ENCODE measurements at places on chromosomes 5 and 9.
A peak's percentile ranks its signal among the peaks of the same experiment; 100 is the strongest.

DNA sequence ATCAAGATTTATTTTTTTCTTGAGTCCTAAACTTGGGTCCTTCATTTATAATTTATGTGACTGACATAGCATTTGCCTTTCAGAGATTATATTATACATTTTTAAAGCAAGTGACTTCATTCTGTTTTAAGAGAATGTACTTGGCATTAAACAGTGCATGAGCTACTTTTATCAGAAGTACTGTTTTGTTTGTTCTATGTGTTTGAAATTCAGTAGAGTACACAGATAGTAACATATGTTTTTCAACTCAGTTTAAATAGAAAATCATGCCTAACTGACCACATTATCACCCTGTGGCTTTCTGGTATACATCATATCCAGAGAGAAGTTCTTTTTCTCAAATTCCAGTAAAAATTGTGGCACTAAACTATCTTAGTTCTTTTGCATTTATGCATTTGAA lies 335.3 kb upstream of the CDH18 start:
- no peak for DNase-seq

- DNase-seq: no peak
Observed at GRCh38 chr9:42386477-42386876, 203.0 kb downstream of the SPATA31A6 start.

- DNase-seq: no peak
Observed at GRCh38 chr9:135146766-135147473, 59.5 kb downstream of the OLFM1 start.

DNA sequence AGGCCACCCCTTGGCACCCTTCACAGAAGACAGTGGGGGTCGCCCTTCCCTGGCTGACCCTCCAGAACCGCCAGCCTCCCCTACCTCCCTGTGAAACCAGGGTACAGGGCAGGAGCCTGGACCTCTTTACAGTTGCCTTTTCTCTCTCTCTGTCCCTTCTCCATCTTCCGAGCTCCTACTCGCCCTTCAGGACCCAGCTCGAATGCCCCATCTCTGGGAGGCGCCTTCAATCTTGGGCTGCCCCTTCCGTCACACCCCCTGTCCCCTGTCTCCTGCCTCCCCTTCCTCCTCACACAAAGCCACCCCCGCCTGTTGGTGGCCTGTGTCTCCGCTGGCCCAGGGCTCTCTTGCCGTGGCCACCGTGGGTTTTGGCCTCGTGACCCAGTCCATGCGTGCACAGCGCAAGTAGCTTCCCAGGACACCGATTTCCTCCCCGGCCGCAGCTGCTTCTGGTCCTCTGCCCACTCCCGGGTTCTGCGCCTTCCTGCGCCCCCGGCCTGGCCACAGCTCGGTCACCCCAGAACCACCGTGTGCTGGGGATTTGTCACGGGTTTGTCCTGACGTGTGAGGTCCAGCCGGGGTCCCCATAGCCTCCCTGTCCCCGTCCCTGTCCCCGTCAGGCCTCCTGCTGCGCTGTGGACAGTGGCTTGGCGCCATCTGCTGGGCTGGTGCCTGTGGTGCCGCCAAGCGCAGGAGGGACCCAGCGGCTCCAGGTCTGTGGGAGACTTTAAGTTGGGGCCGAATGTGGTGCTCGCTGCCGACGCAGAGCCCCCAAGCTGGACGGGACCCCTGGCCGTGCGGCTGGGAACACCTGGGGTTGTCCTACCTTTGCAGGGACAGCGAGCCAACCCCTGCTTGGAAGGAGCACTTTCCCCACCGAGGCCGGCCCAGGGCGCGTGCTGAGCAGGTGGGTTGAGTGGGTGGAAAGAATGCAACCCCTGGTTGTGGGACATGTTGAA lies 4.0 kb upstream of the TMEM250 start:
- peak; percentile 62 for DNase-seq

DNA sequence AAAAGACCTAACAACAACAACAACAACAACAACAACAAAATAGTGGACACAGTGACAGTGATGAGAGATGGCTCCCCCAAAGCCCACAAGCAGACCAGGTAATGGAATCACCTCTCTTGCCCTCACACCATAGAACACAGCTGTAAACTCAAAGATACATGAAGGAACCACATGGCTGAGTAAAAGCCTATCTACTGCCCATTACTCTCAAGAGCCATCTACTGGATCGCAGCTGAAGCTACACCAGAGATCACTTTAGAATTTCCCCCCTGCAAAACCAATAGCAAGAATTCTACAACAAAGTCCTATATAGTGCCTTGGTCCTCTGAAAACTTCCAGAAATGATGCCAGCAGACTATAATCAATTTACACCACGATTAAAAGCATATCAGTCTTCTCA lies 1537.6 kb upstream of the CDH9 start:
- no peak for DNase-seq

DNA sequence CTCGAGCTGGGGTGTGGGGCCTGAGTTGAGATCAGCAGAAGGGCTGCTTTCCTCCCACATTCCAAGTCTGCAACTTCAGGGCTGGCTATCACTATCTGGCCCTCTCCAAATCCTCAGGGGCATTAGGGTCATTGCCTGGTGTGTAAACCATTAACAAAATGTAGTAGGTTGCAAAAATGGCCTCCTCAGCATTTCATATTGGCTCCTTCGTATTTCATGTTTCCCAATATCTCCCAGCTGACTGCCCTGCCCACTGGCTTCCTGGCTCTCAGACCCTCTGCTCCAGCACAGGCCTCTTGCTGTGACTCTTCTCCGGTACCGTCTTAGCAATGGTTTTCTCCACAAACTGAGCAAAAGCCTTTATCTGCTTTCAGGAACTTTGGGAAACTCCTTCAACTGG lies 113.8 kb downstream of the GADD45G start:
- no peak for DNase-seq

- DNase-seq: no peak
Observed at GRCh38 chr9:128231638-128232527, 28.7 kb downstream of the DNM1 start.

- DNase-seq: peak; percentile 12
Observed at GRCh38 chr5:59810041-59810440, 83.5 kb downstream of the PDE4D start.

DNA sequence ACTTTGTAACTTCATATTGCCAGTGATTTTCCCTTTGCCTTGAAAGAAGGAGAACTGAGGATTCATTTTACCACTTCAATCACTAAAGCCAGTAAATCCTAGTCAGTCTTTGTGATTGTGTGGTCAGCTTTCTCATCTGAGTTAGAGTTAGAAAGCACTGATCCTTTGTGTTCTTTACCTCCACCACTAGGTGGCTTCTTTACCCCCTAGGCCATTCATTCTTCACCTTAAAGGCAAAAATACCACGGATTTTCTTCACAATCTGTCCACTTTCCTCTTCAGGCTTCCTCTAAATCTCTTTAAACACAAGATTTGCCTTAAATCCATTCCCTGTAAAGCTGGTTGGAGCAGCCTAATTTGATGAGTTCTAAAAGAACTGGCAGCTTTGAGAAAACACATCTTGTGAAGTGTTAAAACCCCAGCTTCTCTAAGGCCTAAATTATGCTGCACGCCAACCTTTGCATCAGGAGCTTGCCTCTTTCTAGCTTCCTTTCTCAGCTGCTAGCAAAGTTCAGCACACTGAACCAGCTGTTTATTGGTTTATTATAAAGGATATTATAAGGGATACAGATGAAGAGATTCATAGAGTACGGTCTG lies 20.4 kb downstream of the BDP1 start:
- DNase-seq: no peak

- no peak for DNase-seq
Observed at GRCh38 chr9:27940535-27940934, 367.3 kb upstream of the C9orf72 start.
